ENCODE measurements at places on chromosomes 7 and 10.

DNA sequence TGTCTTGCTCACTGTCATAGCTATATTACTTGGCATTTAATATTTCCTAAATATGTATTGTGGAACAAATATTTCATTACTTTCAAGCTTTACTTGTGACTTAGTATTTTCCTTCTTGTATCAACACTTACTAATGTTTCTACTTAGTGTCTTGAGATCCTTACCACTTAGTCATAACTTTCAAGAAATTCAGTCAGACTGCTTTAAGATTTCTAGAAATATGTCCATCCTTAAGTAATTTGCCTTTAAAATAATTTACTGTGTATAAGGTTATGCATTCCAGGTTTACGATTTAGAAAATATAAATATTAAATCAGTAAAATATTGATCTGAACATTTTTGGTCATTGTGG lies 87.3 kb upstream of the CSTF2T start:
- no peak for DNase-seq

GRCh38 chr7:1580422-1581030 lies 10.7 kb upstream of the PSMG3 start:
- DNase-seq = no peak

DNA sequence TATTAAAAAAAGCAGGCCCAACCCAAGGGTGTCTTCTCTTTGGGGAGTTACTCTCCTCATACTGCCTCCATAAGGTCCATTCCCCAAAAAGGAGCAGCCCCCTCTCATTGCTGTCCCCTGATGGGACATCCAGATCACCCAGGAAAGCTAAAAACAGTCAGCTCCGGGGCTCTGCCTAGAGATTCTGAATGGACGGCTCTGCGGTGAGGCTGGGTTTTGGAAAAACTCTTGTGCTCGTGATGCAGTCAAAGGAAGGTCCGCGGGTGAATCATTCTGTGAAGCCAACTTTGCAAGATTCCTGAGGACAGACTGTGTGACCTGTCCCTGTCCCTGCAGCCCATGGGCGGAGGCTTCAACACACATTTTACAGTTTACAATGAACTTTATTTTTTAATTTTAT lies 351.5 kb downstream of the TYW1 start:
- no peak for DNase-seq

- no peak for DNase-seq
Observed at GRCh38 chr10:126090443-126090842, 194.1 kb downstream of the FANK1 start.

DNA sequence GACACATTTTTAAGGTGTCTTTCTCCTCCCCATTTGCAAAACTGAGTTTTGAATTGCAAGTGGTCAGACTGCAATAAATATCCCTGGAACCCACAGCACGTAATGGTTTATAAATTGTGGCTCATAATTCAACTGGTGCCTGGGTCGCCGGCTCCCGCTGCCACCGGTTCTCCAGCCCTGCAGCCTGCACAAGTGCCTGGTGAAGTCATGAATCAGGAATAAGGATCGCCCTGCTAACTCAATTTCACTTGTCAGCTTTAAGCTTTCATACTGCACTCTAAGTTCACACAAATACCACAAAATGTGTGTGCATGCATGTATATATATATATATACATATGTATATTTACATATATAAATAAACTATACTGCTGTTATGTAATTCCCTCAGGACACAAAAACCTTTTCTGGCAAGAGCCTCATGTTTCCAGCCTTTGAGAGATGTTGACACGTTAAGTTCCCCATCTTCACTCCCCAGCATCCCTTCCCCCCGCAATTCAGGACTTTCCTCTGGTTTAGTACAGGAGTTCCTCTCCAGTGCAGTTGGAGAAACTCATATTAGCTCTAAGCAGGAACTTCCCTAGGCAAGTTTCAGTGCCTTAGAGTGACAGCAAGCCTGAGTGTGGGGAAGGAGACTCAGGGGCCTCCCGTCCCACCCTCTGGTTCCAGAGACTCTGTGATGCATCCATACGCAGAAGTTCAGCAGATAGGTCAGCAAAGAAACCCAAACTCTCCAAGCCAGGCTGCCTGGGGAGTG lies 129.2 kb upstream of the UNC5B start:
- no peak for DNase-seq

GRCh38 chr7:115052706-115053105 lies 130.8 kb downstream of the MDFIC start:
- no peak for DNase-seq

DNA sequence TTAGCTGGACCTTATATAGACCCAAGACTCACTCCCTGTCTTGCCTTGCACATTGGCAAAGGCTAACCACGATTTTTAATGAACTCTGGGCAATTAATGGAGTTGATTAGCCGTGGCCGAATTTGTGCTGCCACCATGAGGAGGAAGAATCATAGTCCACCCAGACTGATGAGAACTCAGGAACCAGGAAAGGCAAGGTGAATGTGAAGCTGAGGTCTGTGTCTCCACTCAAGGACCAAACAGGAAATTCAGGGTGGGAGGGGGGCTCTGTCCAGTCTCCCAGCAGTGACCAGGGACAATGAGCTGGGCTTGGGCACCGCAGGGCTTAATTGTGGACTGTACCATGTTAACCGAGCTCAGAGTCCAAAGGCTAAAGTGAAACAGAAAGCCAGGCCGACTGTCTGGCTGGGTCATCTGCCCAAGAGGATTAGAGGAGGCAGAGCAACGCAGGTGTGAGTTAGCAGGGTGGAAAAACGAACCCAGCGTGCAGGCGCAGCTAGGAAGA lies 127.0 kb upstream of the JCAD start:
- DNase-seq = no peak

- no peak for DNase-seq
Observed at GRCh38 chr7:101094376-101094775, 9.1 kb downstream of the TRIM56 start.

DNA sequence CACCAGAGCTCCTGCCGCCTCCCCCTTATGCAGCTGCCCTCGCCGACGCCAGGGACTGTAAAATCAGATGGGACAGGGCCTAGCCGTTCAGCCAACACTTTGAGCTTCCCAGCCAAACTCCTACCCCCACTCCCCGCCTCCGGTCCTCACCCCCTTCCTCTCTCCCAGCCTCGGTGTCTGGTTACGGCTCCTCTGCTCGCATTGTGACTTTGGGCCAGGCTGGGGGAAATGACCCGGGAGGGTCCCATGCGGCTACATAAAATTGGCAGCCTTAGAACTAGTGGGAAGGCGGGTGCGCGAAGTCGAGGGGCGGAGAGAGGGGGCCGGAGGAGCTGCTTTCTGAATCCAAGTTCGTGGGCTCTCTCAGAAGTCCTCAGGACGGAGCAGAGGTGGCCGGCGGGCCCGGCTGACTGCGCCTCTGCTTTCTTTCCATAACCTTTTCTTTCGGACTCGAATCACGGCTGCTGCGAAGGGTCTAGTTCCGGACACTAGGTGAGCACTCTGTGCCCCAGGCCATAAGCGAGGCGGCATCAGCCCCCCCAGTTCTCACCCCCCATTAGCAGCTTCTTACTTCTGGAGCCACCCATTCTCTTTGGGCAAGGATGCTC lies at the start of gene KAZALD1:
Gene KAZALD1, plus strand, starts transcription at position 366 of the 608 bp plus-strand sequence. CDS start 604 bp downstream, outside the sequence.
- DNase-seq = peak; percentile 82

- peak; percentile 73 for DNase-seq
Observed at GRCh38 chr7:15085366-15085765, 182.8 kb upstream of the DGKB start.

- no peak for DNase-seq
Observed at GRCh38 chr7:17771901-17772408, 168.3 kb downstream of the SNX13 start.

DNA sequence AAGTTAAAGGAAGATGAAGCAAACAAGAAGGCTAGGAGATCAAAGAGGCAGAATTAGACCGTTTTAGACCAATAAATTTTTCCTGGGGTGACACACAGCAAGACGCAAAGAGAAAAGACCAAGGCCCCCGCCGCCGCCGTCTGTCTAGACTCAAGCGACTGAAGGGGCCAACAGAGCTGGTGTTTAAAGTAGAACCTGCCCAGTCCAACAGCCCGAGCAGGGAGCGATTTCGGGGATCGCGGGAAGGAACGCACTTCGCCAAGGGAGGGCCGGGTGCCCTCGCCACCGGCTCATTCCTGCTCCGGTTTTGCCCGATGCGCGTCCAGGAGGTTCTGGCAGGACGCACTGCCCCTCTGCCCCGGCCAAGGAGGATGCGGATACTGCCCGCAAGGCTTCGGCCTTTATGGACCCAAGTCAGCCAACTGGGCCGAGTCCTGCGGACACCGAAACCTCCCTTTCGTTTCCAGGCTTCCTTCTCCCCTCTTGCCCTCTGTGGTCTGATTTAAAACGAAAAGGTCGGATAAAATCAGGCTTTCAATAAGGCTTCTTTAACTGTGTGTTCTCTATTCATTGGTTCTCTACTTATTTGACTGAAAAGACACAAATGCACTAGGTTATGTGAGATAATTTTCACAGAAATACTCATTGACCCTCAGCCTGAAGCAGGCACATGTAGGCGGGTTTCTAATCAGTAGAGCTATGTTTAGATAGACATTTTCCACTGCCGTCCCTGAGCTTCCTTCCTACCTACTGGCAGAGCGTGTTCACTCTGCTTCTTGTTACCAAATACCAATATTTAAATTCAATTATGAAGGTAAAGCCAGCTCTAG lies 2.2 kb upstream of the HOXA7 start:
- no peak for DNase-seq

- no peak for DNase-seq
Observed at GRCh38 chr10:113447278-113447677, 105.6 kb upstream of the HABP2 start.

- no peak for DNase-seq
Observed at GRCh38 chr10:133418289-133418993, 6.0 kb downstream of the SPRN start.

- DNase-seq = peak; percentile 66
Observed at GRCh38 chr10:63520500-63521415, at the start of gene REEP3. Gene REEP3, plus strand, starts transcription at chr10:63521401. Its CDS starts 145 bp downstream, at chr10:63521546.

DNA sequence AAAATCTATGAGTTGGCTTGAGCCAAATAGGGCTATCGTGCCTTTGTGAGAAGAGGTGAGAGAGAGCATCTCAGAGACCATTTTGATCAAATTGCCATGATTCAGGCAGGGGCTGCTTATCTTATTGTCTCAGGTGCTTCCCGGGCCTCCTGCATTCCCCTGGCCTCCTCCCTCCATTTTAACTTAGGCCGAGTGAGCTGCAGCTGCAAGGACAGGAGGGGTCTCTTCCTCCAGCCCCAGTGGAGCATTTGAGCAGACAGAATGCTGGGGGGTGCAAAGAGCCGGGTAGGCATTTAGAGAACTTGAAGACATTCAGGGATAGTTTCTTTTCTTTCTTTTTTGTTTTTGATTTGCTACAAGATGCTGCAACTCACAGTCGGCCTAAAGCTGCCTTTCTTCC lies 59.0 kb downstream of the BUB3 start:
- DNase-seq = no peak

DNA sequence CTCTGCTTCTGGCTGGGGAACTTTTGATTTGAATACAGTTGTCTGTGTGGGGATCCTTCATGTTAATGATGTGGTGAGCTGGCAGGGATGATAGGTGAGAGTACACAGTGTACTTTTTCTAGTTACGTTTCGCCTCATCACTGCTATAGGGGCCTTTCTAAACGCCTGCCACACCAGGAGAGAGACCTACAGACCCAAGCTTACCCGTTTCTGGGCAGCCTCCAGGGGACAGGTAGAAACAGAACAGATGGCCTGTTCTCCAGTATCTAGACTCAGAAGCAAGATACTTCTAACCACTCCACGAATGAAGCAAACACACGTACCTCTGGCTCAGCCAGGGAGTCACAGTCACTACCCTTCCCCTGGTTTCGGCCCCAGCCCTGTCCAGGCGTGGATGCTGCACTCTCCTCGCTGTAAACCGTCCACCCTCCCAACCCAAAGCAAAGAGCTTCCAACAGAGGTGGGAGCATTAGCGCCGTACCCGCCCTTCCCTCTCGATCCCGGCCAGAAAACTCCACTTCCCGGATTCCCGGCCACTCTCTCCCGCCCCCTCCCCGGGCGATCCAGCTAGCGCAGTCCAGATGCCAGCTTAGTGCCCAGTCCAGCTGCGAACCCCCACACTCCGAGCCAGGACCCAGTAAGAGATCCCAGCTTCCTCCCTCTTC lies 1.2 kb downstream of the CCDC6 start:
- DNase-seq = no peak

GRCh38 chr10:92681306-92681834 lies 8.4 kb upstream of the HHEX start:
- DNase-seq = no peak

GRCh38 chr10:12308057-12308456 lies 41.3 kb upstream of the CAMK1D start:
- no peak for DNase-seq

GRCh38 chr10:11682267-11682683 lies 59.9 kb upstream of the ECHDC3 start:
- DNase-seq = no peak

- DNase-seq = no peak
Observed at GRCh38 chr7:10677668-10678232, 295.9 kb upstream of the PHF14 start.

GRCh38 chr7:71157757-71158156 lies 25.8 kb downstream of the GALNT17 start:
- DNase-seq = no peak

GRCh38 chr7:116449950-116450349 lies 49.6 kb upstream of the CAV2 start:
- DNase-seq = peak; percentile 68

DNA sequence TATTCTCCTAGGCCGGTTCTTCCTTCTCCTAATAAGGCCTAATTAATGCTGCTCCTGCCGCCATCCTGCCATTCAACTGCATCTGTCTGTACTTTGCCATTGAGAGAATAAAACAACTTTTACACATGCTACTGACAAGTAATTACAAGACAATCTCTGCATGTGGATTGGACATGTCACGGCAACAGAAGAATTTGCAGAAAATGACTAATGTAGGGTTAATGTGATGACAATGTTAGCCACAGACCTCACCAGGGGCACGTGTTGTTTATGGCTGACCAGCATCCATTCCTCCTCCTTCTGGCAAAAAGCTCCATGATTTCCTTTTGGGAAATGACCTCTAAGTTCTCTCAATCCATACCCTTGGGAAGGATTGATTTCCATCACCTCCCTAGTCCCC lies 58.0 kb downstream of the NEBL start:
- DNase-seq = peak; percentile 16

DNA sequence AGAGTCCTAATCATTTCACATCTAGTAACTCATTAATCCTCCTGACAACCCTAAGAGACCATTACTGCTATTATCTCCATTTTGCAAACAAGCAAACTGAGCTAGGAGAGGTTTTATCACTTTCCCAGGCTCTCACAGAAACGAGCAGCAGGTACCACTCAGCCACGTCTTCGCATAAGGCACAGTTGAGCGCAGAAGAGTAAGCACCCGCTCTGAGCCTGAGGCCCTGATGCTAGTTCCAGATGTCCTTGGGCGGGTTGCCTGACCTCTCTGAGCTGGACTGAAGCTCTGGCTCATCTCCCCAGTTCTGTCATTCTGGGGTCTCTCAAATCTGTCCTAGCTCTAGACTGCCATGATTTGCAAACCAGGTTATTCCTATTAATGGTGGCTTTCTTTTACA lies 72.6 kb upstream of the FRMD4A start:
- no peak for DNase-seq

- DNase-seq = no peak
Observed at GRCh38 chr7:76330673-76331072, 28.1 kb downstream of the YWHAG start.
